ENCODE measurements at places on chromosomes 7 and 10.

GRCh38 chr7:330511-331230, 40.7 kb downstream of the FOXL3 start:
- DNase-seq, result no peak

DNA sequence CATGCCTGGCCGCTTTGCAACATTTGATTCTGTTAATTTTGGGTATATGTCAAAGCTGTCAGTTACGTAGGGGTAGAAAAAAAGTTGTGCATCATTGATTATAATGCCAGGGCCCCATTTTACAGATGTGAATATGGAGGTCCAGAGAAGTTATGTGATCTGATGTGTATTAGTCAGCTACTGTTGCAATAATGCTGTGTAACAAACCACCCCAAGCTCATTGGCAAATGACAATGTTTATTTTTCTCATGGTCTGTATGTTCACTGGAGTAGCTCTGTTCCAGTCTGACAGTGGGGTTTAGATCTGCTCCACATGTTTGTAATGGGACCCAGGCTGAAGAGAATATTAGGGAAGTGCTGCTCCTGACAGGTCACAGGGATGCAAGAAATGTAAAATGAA, 19.2 kb downstream of the TBXAS1 start:
- no peak for DNase-seq

DNA sequence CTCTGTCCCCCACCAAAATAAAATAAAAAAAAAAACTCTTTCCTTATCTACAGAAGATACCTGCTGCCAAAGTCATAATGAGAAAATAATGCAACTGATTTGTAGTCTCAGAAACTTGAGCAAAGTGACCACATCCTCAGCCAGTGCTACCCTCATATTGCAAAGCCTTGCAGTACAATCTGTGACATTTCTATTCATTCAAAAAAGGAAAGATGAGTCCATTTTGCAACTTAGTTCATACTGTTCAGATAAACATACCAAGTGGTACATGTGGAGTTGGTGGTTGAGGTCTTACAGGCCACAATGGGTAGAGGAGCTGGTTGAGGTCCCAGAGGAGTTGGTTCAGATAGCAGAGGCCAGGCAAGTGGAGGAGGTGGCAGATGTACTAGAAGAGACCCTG, 6.5 kb upstream of the EIF5AL1 start:
- DNase-seq, result no peak

DNA sequence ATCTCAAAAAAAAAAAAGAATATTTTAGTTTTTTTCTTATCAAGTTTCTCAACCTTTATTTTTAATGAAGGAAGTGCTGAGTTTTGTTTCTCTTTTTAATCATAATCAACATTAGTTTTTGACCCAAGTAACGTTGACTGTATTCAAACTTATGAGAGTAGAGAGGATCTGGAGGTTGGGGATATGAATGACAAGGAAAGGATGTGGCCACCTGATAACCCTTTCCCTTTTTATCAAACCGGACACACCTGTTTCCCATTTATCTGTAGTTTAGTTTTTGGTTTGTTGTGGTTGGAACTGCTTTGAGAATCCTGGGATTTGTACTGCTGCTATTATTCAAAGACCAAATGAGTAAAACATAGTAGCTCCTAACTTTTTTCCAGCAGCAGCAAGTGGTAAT, 38.6 kb downstream of the HACD1 start:
- DNase-seq, result no peak

DNA sequence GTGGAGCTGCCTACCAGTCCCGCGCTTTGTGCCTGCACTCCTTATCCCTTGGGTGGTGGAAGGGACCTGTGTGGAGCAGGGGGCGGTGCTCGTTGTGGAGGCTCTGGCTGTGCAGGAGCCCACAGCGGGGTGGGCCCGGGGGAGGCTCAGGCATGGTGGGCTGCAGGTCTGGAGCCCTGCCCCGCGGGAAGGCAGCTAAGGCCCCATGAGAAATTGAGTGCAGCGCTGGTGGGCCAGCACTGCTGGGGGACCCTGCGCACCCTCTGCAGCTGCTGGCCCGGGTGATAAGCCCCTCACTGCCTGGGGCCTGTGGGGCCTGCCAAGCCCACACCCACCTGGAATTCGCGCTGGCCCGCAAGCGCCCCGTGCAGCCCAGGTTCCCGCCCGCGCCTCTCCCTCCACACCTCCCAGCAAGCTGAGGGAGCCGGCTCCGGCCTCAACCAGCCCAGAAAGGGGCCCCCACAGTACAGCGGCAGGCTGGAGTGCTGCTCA, 859.6 kb upstream of the KCND2 start:
- DNase-seq, result no peak

DNA sequence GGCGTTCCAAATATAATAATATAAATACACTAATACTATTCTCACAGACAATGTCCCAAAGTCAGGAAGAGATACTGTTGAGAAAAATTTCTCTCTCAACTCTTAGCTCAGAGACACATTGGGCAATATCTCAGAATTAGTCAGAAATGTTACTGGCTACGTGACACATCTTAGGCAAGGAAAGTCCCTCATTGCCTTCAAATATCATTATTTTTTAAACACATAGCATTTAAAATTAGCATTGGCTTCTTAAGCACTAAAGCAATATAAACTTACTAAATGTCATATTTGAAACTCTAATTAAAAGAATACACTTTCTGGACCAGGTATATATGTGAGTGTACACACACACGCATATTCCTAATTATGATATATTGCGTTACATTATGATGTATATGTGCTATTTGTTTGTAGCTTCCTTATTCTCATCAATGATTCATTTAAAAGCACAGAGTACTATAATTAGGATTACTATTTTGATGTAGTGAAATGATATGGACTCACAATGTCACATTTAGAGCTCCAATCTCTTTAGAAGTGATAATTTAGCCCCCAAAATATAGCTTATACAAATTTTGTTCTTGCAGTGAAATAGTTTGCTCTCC, 255.8 kb downstream of the TWIST1 start:
- DNase-seq, result no peak

DNA sequence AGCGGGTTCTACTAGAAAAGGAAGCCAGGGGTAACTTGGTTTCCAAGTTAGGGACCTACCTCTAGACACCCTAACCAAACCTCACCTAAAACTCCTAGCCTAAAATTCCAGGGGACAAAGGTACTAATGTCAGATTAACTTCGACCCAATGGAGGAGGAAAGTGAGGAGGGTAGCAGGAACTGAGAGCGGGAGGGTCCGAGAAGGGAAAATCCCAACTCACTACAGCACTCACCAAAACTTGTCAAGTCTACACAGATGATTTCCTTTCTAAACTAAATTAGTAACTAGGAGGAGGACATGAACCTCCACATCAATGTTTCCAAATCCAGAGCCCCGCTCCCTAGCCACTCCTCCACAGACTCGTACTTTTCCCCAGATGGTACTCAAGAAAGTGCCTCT, 22.6 kb downstream of the CHCHD3 start:
- DNase-seq, result no peak

GRCh38 chr7:128074736-128075135, 43.5 kb upstream of the LRRC4 start:
- DNase-seq, result no peak

DNA sequence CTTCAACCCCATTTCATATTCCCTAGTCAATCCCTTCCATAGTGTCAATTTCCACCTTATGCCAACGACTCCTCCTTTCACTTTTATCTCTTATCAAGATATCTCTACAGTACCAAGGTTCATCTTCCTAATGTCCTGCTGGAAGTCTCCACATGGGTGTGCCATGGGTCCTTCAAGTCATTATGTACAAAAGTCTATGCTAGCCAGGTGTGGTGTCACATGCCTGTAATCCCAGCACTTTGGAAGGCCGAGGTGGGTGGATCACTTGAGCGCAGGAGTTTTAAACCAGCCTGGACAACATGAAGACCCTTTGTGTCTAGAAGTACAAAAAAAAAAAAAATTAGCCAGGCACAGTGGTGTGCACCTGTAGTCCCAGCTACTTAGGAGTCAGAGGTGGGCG, 47.6 kb downstream of the PRTFDC1 start:
- DNase-seq, result no peak

DNA sequence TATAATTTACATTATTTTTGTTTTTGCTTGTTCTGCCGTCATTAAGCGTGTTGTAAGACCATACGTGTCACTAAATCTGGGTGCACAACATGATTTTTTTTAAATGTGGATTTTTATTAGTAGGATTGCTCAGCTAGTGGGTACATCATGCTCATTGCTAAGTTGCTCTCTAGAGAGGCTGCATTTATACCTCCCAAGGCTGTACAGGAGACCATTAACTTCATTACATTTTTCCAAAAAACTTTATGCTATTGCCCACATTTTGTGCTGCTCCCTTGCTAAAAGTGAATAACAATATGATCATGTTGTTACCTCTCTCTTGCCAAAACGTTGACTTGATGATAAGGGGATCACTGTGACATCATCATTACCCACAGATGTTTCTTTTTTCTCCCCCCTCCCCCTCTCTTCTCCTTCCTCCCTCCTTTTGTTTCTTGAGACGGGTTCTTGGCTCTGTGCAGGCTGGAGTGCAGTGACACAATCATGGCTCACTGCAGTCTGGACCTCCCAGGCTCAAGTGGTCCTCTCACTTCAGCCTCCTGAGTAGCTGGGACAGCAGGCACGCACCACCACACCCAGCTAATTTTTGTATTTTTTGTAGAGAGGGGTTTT, 65.1 kb downstream of the BMPR1A start:
- DNase-seq, result no peak
